Right lobe of liver (tissue), 6 donors: ENCODE measurements at places on chromosomes 2 and 18. TPM values are rescaled to one million over a fixed set of nuclear protein-coding genes. Genes with fewer than 3 reads are reported as not detected.

DNA sequence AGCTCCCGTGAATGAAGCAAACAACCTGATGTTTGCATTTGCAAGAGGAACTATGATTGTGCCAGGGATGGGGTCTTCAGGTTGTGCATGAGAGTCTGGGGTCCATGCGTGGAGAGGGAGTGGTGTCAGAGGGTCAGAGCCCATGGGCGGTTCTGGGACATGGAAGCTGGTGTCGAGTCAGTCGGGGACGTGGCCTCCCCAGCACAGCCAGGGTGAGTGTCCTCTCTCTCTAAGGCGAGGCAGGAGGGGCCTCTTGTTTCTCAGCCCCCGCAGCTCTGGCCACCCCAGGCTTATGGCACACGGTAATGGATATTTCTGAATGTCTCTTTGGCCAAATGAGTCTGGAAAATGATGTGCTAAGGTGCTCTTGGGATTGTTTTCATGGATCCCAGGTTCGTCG is 118.6 kb downstream of the RTP5 start:
- no peak for DNase-seq

GRCh38 chr18:72458271-72458670 is 85.9 kb downstream of the CBLN2 start:
- no peak for DNase-seq

DNA sequence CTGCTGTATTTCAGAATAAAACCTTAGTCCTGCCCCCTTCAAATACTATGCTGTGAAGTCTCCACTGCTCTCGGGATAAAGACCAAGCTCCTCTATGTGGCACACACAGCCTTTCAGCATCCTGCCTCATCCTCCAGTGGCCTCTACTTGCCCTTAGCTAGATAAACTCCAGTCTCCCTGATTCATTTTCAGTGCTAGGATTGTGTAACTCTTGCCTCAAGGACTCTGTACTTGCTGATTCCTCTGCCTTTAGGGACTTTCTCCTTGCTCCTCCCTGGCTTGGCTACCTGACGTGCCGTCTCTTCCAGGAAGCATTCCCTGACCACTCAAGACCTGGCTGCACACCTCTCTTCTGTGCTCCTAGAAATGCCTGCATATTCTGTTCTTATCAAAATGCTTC is 416.7 kb downstream of the MTX2 start:
- no peak for DNase-seq

DNA sequence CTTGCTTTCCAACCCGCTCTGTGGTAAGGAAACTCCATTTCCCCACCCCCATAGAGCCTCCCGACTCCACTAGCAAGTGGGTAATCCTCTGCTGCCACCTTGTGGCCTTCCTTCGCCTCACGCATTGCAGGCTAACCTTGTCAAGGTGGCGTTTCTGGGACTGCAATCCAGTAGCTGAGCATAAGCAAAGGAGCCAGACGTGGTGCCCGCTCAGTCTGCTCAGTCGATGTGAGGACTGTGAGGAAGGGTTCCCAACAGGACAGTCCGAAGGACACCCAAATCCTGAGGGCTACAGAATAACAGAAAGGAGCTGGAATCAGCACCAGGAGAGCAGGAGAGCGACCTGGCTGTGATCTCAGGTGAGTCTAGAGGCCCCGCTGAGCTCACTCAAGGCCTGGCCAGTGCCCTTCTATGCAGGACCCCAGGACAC is 144.2 kb downstream of the SUCLG1 start:
- peak; percentile 84 for DNase-seq

ASAP2 gene
- total RNA-seq = 4.2 TPM

TTC32 gene
- total RNA-seq = 5.2 TPM
